ENCODE measurements at places on chromosomes 5 and 9.

DNA sequence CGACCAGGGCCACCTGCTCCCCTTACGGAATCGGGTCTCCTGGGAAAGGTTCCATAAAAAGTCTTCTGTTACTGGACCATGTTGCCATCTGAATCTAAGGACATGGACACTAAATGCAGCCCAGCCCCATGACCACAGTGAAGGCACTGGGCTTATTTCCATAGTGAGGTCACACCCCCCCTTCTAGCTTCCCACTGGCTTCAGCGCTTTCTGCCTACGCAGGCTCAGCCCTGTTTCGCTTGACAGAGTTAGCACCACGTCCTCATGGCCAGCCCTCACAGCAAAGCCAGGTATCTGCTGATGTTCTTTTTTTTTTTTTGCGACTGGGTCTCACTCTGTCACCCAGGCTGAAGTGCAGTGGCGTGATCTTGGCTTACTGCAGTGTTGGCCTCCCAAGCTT is 14.1 kb downstream of the UCK1 start:
- no peak for DNase-seq

- no peak for DNase-seq
Measured at GRCh38 chr9:121858788-121859187, 207.4 kb downstream of the DAB2IP start.

DNA sequence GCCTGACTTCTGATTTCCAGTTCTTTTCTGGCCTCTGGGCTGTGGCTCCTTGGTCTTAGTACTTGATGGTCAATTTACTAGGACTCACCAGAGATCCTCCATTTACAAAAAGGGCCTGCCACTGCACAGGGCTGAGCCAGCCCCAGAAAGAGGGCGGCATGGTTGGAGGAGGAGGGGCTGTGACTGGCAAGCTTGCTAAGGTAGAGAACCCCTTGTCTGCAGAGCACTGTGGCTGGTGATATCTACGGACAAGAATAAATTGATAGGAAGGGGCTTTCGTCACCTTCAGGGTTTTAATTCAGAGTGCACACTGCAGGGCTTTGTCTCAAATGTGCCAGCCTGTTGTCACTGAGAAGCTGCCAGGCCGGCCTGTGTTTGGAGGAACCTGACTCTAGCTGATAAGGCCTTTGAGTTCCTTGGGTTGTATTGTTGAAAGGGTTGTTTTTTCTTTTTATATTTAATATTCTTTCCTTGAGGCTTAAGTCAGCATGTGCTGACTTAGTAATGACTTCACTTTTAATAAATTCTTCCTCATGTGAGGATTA is 15.1 kb downstream of the SLC22A5 start:
- DNase-seq: no peak

GRCh38 chr5:5250758-5251157 is 110.6 kb downstream of the ADAMTS16 start:
- no peak for DNase-seq

GRCh38 chr5:178210073-178210535 is 5.8 kb downstream of the HNRNPAB start:
- DNase-seq: no peak

GRCh38 chr5:122201365-122201764 is 72.0 kb downstream of the ZNF474 start:
- no peak for DNase-seq

DNA sequence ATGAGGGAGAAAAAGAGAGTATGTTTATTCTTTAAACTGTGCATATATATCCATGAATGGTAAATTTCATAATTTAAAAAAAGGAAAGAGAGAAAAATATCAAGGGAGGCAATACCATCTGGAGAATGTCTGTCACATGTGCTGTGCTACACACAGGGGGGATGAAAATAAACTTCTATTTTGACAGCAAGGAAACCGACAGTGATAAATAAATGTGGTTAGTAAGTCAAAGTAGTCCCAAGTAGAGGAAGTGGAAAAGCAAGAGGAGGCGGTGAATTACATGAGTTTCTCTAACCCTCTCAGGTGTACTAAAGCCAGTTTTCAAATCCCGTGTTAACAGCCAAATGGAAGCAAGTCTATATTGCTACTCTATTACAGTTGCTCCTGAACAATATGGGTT is 83.3 kb downstream of the ICE1 start:
- no peak for DNase-seq

DNA sequence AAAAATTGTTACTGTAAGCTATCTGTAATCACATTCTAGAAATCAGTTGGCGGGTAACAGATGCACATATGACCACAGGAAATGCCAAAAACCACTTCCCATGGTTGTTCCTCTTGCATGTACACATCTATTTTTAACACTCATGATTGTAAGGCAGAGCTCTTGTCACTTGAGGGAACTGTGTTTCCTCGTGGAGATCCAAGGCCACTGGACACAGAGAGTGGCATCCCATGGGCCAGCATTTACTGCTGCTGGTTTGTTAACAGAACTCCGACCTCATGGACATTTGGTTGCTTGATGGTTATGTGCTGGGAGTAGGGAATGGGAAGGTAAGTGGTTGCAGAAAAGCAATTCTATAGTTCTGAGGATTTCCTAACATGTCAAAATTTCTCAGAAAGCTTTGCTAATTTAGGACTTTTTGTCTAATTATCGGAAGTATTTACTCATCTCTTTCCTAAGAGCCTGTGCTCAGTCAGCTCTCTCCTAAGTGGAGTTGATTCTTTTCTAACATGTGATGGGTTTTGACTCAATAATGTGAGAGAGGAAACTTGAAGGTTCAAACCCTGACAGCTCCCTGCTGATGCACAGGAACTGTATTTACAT is 202.0 kb upstream of the NR3C1 start:
- no peak for DNase-seq

GRCh38 chr5:75361310-75361709 is 24.3 kb downstream of the HMGCR start:
- no peak for DNase-seq

GRCh38 chr5:125103459-125103858 is 357.0 kb upstream of the ZNF608 start:
- DNase-seq: no peak

DNA sequence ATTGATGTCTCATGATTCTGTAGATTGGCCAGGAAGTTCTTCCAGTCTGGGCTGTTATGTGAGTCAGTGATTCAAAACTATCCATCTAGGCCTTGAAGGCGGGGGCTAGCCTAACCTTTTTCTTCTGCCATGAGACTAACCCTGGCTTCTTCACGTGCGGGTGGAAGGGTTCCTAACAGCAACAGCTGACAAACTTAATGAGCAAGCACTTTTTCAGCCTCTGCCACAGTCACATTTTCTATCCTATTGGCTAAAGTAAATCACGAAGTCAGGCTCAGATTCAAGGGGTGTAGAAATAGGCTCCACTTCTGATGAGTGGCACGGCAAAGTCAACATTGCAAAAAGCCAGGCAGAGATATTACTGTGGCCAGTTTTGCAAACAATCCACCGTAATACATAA is 68.4 kb downstream of the STK32A start:
- no peak for DNase-seq

- DNase-seq: no peak
Measured at GRCh38 chr9:126806336-126806735, 1.5 kb downstream of the ZBTB43 start.

GRCh38 chr9:108830272-108830671 is 25.5 kb downstream of the ACTL7B start:
- DNase-seq: no peak

Measured in H1 (cell line).